ENCODE measurements at places on chromosomes 4 and X.

GRCh38 chrX:35040871-35041270 is 98.3 kb downstream of the FAM47B start:
- peak; percentile 40 for DNase-seq

GRCh38 chr4:340011-340410 is 2.4 kb downstream of the ZNF141 start:
- no peak for DNase-seq

DNA sequence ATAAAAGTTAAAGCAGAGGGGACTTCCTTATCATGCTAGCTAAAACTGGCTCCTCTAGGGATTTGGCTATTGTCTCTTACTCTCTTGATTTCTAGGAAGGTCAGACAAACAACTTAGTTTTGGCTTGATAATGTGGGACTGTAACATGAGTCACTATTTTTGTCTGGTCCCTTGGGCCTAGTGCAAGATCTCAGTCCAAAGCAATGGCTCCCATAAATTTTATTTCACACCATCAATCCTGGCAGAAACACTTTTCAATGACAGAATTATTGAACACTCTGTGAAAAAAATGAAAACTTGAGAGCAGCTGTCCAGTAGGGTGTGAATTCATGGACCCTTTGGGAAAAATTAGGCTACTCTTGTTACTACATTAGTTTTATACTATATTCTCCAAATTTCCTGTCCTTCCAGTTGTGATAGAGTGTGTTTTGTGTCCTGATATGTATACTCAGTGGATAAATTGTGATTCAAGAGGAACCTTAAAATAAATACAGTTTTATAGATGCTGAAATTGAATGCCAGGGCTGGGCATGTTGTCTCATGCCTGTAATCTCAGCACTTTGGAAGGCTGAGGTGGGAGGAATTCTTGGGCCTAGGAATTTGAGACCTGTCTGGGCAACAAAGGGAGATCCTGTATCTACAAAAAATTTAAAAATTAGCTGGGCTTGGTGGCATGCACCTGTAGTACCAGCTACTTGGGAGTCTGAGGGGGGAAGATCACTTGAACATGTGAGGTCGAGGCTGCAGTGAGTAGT is 10.8 kb upstream of the SNCA start:
- no peak for DNase-seq

DNA sequence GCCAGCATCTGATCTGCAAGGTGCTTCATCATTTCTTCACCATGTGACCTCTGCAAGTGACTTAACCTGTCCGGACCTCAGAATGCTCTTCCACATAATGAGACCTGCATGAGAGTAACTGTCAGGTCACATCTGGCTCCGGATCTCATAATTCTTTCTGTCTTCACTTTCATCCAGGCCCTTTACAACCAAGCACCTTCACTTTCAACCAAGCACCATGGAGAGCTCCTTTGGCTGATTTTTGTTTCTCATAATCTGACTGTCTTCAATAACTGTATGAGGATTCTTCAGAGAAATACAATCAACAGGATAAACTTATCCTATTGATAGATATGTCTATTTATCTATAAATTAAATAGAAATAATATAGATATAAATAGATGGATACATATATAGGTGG is 148.1 kb downstream of the VCX3A start:
- no peak for DNase-seq

DNA sequence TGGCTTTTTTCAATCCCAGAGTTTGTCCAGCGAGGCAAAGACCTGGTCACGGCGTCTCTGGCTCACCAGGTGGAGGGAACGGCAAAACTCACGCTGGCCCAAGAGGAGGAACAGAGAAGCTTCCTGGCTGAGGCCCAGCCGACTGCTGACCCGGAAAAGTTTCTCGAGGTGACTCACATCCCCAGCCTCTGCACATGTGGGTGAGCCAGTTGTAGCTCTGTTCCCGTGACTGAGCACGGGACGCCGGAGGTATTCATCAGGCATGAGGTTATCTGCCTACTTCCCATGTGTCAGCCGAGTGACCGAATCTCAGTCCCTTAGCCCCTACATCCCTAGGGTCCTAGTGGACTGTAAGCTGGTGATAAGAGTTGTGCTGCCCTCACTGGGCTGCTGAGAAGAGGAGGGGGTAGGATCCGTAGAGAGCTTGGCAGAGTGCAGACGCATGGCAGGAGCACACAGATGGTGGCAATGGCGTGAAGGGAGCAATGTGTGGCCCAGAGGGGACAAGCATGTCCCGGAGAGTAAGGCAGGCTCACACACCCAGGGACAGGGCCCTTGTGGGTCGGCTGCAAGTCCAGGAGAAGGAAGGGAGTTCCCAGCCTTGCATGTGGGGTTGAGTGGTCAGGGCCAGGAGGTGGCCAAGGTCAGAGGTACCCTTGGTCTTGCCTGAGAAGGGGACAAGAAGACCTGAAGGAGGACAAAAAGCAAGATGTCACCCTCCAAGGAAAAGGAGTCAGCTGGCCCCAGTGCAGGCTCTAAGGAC is 42.9 kb downstream of the EVC start:
- DNase-seq: peak; percentile 94

- DNase-seq: peak; percentile 30
Measured at GRCh38 chrX:19334945-19335626, 8.6 kb upstream of the PDHA1 start.

- no peak for DNase-seq
Measured at GRCh38 chr4:48484494-48485168, 1.5 kb downstream of the SLC10A4 start.

DNA sequence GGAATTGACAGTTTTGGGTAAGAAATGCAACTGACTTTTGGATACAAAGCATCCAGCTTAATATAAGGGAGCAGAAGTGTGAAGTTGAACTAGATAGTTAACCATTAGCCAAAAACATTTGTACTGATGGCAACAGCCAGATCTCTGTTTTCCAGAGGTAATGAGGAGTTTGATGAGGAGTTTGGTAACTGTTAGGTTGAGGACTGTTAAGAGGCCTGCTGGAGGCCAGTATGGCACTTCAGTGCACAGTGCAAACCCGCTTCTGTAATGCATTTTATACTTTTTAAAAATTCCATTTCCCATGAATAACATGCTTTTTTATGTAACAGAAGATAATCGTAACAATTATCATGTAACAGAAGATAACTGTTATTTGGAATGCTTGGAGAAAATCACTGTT is 30.0 kb downstream of the CDKL5 start:
- DNase-seq: no peak

DNA sequence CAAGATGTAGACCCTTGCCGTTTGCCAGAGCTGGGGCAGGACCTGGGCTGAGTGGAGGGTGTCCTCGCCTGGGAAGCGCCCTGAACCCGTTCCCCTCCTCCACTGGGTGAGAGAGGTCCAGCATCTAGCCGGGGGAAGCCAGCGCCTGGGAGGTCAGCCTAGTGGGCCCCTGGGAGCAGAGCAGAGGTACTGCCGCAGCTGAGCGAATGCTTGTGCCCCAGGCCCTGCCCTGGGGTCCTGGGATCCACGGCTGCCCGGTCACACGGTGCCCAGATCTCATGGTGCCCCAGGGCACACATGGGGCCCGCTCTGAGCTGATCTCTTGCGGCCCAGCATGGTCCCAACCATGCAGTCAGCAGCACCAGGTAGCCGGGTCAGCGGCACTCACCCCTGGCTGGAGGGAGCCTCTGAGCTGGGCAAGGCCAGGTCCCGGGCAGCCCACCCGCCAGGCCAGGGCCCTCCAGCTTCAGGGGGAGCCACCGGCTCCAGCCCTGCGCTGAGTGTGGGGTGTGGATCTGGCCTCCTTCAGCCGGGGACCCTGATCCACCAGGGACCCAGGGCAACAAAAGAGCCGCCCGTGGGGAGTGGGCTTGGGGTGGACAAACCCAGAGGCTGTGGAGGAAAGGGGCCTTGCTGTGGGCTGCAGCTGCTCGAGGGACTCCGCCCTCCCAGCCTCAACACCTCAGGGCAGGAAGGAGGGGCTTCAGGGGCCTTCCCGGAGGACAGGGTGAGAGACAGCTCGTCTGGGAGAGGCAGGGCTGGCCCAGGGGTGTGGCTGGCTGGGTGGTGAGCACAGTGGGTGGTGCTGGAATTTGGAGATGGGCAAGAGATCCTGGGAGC is 4.1 kb upstream of the CPLX1 start:
- no peak for DNase-seq

GRCh38 chr4:88489100-88489761 is 32.3 kb downstream of the HERC5 start:
- no peak for DNase-seq

DNA sequence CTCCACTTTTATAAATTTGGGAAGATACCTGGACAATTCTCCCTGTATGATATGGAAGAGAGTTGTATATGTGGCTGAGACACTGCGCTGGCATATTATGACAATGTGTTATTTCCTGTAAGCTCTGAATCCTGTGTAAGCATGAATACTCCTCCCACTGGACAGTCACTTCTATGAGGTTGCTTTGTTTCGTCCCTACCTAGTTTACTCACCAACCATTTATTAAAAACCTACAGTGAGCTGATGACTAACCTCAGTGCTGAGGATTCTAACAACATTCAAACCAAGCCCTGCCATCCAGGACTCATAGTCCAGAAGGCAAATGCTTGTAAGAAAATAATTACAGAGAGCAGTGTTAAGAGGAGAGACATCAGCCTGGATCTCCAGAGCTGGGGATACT is 1632.9 kb upstream of the TENM3 start:
- no peak for DNase-seq

GRCh38 chrX:45142185-45142584 is 58.5 kb downstream of the DIPK2B start:
- DNase-seq: no peak

DNA sequence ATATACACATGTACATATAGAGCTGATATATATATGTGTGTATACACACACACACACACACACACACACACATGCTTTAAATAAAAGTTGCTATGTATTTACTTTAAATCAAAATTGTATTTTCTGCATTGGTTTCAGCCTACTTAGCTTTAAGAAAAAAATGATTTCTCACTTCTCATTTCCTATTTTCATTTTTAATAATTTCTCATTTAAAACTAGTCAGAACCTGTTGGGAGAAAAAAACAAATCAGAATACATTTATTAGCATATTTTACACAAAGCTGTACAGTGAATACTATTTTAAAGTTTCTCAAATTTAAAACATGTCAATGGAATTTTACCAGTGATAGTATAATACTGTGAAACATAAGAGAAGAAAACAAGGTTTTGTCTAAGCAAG is 681.8 kb downstream of the CENPC start:
- DNase-seq: no peak

DNA sequence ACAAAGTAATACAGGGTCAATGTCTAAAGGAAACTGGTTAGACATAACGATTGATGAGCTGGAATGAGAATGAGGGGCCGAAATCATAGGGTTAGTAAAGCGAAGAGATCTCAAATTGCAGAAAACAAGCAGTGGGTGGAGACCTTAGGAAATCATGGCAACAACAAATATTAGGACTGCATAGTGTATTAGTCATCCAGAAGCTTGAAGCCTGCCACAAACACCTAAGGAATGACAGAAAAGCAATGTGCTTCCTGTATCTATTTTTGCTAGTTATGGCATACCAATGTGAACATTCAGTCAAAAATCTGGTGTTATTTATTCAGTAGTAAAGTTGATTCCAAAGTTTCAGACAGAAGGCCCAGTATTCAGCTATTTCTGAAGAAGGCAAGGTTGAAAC is 410.9 kb upstream of the CT83 start:
- no peak for DNase-seq

DNA sequence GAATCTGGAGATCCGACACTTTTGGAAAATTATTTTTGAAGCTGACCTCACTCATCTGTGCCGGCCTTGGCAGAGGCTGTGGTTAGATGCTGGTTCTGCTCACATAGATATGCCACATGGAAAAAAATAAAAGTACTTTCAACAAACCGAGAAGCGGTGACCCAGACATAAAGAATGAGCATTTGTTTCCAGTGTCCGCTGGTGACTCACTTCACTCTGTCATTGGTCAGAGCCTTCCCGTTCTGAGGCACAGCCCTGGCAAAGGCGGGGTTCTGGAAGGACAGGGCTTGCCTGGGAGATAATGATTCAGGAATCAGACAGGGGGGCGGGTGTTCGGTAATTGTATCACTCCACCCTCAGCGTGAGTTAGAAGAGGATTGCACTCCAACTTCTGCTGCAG is 172.4 kb upstream of the MXRA5 start:
- DNase-seq: peak; percentile 64

DNA sequence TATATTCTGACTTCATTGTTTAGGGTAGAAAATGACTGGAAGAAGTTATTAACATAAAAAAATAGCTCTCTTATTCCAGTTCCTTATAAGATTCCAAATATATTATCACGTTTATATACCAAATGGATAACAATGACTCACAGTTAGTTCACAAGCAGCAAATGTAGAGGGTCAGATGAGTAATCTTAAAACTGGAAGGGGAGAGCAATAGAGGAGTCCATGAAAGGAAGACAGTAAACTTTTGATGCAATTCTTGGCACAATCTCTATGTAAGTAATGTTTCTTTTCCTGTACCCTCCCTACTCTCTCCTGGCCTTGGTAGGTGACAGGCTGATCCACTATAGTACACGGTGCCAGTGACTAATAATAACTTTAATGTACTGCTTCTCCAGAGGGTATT is 259.0 kb upstream of the TRPC5 start:
- no peak for DNase-seq

- DNase-seq: peak; percentile 14
Measured at GRCh38 chr4:158129694-158130093, 43.1 kb downstream of the GASK1B start.

DNA sequence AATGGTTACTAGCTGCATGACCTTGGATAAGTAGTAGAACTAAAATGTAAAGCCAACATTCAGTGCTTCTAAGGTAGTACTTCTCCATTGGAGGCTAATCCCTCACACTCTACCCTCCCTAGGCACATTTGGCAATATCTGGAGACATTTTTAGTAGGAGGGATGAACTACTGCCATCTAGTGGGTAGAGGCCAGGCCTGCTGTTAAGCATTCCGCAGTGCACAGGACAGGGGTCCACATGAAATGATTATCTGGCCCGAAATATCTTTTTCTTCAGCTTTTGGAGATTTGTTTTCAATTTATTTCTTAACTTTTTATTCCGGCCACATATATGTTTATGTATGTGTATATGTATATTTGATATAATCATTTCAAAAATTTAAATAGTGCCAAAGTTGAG is 36.0 kb upstream of the SPANXC start:
- DNase-seq: peak; percentile 13

- no peak for DNase-seq
Measured at GRCh38 chrX:789096-789495, 158.5 kb downstream of the SHOX start.

- peak; percentile 78 for DNase-seq
Measured at GRCh38 chr4:154004507-154005170, 215.8 kb upstream of the SFRP2 start.

DNA sequence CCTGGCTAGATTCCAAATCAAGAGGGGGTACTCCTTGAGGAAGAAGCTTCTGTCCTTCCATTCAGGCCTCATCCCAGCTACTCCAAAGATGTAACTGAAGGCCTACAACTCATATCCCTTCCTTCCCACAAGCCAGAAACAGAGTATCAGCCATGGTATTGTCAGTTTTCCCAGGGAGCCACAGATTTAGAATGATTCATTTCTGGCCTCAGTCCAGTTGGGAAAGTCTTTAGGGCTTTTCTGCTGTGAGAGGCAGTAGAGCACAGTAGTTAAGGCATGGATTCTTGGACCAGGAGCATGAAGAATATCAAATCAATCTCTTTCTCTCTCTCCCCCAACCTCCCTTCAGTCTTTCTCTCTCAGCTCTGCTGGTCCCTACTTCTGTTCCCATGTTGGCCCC is 505.0 kb downstream of the BCOR start:
- peak; percentile 0 for DNase-seq

- DNase-seq: peak; percentile 44
Measured at GRCh38 chr4:76950052-76950955, 752 bp downstream of the SEPTIN11 start.
